ENCODE measurements at places on chromosomes 1 and 21. TPM values are rescaled to one million over a fixed set of nuclear protein-coding genes. Genes with fewer than 3 reads are reported as not detected.

- no peaks in the 10 kb centered on the region for H3K36me3 ChIP-seq
These were observed 17.4 kb upstream of the GRHL3 start for GRCh38 chr1:24301785-24302175.

CIART gene
- total RNA-seq = 4.9 TPM

PALMD gene
- total RNA-seq = 40.3 TPM

DNA sequence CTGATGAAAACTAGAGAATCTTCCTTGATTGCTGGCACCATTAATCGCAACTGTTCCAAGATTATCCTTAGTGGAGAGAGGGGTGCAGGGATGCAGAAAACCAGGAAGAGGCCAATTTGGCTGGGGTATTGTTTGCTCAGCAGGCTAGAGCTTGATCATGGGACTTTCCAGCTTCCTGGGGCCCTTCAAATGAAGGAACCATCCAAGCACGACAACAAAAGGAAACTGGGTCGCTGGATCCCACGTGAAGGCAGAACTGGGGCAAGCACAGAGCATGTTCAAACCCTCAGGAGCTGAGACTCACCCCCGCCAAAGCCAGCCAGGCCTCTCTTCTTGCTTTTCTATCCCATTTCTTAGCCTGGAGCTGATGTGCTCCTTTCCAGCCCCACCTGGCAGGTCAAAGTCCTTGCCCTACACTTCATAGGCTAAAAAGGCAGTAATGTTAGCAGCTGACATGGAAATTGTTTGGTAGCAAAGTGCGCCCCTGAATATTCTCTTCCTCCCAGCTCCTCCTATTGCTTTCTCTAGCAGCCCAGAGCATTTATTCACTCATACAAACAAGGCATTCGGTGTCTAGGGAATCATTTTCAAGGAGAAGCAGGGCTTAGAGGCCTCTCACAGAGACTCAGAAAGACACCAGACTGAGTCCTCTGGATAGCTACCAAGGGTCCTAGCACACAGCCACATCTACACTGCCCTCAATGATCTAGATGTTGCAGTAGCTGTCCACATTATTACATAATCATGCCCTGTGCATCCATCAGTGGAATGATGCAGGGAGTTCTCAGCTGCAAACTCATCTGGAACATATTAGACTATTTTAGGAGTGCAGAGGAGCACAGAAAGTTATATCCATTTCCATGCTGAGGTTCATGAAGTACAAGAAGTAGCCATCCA, 11.5 kb downstream of the KCNA2 start:
- H3K4me3 ChIP-seq = no peak overlapping the region
- H3K36me3 ChIP-seq = no peaks in the 10 kb centered on the region
- no peaks in the 10 kb centered on the region for H3K4me1 ChIP-seq
- no peaks in the 10 kb centered on the region for H3K27me3 ChIP-seq
- H3K27ac ChIP-seq = no peak overlapping the region

GRCh38 chr1:207648334-207649209, 3.6 kb downstream of the CR1L start:
- H3K27me3 ChIP-seq = no peaks in the 10 kb centered on the region
- no peak for DNase-seq
- H3K27ac ChIP-seq = no peak overlapping the region
- H3K4me3 ChIP-seq = no peak overlapping the region
- no peaks in the 10 kb centered on the region for H3K4me1 ChIP-seq
- H3K36me3 ChIP-seq = no peaks in the 10 kb centered on the region

CCDC190 gene
- total RNA-seq = not detected

DNA sequence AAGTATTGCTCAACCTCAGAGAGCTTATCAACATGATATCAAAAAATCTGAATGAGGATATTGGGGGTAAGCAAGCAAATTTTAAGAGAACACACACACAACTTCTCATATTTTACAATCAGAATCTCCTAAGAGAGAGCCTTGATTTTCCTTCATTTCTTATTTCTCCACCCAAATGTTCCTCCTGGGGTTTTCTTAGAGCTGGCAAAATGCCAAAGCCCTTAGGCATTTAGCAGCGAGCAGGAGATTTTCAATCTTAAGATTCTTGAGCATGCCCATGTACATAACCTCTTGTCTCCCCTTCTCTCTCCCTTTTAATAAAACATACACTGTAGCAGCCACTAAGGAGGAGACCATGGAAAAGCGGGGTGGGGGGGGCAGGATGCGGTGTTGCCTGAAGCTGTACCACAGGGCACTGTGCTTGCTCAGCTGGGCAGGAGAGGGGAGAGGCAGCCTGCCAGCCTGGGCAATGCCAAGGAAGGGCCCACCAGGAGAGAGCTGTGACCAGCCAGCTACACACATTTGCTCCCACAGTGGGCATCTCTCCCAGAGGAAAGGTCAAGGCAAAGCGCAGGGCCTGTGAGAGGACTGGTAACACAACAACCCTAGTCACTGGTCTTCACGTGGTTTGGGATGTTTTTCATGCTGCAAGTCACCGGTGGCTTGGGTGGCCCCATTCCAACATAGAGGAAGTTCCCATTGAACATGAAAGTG, 4.3 kb downstream of the BRINP2 start:
- H3K4me1 ChIP-seq = no peaks in the 10 kb centered on the region
- H3K36me3 ChIP-seq = no peaks in the 10 kb centered on the region
- peaks cover 12% of the 10 kb centered on the region for H3K27me3 ChIP-seq
- no peak for DNase-seq
- no peak overlapping the region for H3K4me3 ChIP-seq
- no peak overlapping the region for H3K27ac ChIP-seq

Measured in uterus (tissue), 4 donors.